H54 (cell line): ENCODE measurements at places on chromosomes 6 and 20.
A peak's percentile ranks its signal among the peaks of the same experiment; 100 is the strongest.

GRCh38 chr20:53839423-53840176, 230.8 kb downstream of the BCAS1 start:
- DNase-seq, result no peak

- DNase-seq, result peak; percentile 84
Measured at GRCh38 chr6:28542440-28543296, 17.0 kb downstream of the GPX5 start.

GRCh38 chr20:7608250-7608649, 332.0 kb downstream of the HAO1 start:
- no peak for DNase-seq

DNA sequence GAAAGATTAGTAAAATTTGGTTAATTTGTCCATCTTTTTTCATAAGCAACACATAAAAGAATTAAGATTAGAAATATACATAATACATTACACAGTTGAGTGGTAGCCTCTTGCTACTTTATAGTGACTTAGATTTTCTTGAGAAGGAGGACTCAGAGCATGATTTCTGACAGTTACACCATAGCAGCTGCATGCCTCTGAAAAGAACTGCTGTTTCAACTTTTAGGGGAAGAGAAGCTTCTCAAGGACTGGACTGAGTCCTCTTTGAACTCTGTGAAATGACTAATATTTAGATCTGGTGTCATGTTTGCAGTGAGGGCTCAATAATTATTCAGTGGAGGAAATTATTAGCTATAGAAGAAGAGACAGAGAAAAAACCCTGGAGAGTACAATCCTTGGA, 272.5 kb downstream of the BTBD9 start:
- DNase-seq, result no peak

- DNase-seq, result no peak
Measured at GRCh38 chr6:15621203-15622044, 41.4 kb downstream of the DTNBP1 start.

DNA sequence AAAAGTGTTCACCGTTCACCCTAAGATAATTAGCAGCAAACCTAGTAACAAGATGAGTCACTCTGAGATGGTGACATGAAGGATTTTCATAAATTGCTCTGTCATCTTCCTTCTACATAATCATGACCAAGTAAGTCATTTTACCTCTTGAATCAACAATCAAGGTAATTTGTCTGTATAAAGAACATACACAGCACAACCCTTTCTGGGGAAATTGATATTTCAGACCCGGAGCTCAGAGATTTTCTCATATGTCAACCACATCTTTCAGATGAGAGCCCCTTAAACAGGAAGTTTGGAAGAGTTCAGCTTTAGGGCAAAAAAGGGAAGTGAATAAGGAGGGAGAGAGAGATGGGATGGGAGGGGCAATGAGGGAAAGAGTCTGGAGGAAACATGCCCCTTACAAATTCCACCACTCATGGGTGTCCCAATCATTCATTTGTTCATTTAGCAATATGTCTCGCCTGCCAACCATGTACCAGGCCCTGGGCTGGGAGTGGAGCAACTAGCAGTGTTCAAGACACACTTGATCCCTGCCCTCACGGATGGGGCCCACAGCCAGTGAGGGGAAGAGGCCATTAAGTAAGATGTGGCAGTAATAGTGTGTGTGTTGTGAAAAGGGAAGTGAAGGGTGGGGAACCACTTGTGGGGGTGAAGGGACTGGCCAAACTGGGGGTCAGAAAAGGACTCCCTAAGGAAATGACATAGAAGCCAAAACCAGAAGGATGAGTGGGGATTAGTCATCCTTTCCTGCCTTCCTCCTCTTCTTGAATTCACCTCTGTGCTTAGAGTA, 190.9 kb downstream of the MAFB start:
- DNase-seq, result no peak

- DNase-seq, result no peak
Measured at GRCh38 chr6:157216570-157216969, 106.7 kb downstream of the TMEM242 start.

GRCh38 chr6:121437851-121438651, 2.6 kb downstream of the GJA1 start:
- no peak for DNase-seq

DNA sequence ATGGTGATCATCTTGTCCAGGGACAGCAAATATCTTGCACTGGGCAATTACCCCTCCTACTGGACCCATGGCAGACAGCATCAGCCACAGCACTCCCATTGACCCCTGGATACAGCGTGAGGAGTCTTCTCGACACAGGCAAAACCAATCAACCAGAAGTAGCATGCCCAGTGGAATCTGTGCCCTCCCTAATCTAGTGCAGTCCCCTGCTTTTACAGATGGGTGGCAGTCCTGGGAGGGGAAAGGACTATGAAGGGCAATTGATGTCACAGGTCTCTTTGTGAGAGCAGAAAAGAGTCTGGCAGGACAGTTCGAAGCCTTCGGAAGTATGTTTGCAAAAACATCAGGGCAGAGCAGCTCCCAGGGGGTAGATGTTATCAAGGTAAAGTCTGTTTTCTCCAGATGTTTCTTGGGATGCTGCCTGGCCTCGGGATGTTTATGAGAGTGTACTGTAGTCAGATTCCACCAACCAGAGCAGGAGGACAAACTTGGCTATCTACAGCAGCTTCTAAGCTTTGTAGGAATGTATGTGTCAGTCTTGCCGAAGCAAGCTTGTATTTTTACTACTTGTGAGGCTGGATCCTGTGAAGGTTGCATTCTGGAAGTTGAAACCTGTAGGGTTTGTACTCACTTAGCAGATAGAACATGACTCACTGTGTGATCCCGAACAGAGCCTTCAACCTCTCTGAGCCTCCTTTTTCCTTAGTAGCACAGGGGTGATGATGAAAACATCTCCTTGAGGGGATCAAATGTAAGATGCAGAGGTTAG, 63.0 kb upstream of the MYL9 start:
- DNase-seq, result no peak

DNA sequence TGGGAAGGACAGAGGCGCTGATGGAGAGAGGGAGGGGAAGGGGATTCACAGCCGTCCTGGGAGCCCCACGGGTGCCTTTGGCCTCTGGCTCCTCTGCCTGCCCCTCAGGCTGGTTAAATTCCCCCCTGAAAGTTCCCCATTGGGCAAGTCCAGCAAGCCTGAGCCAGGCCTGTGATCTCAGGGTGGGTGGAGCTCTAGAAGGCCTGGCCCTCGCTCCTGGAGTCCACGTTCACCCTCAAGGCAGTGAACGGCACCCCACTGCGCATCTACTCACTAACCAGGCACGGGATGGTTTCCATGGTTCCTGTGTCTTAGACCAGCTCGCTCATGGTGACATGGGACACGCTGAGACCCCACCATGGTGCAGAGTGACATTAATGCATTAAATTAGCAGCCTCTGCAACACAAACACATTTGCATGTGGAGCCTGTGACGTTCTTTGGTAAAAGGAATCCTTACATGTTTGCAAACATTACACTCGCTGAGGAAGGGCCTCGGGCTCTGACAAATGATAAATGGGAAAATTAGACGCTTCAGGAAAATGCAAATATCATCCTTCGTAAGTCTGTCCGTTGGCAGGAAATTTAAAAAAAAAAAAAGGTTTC, 452.7 kb downstream of the PREX1 start:
- DNase-seq, result no peak

GRCh38 chr6:137805622-137806021, 61.4 kb upstream of the TNFAIP3 start:
- no peak for DNase-seq

GRCh38 chr6:36076178-36077063, 48.8 kb downstream of the MAPK14 start:
- DNase-seq, result no peak

DNA sequence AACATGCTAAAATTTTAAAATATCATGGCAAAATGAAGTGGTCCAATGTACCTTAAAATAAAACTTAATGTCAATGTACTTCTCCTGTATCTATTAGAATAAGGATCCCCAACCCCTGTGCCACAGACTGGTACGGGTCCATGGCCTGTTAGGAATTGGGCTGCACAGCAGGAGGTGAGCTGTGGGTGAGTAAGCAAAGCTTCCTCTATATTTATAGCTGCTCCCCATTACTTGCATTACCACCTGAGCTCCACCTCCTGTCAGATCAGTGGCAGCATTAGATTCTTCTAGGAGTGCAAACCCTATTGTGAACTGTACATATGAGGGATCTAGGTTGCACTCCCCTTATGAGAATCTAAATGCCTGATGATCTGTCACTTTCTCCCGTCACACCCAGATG, 86.0 kb downstream of the SLC16A10 start:
- no peak for DNase-seq

- peak; percentile 77 for DNase-seq
Measured at GRCh38 chr20:63290677-63291472, 2.1 kb upstream of the COL20A1 start.

GRCh38 chr20:44609516-44610312, 27.3 kb downstream of the PKIG start:
- DNase-seq, result peak; percentile 93

DNA sequence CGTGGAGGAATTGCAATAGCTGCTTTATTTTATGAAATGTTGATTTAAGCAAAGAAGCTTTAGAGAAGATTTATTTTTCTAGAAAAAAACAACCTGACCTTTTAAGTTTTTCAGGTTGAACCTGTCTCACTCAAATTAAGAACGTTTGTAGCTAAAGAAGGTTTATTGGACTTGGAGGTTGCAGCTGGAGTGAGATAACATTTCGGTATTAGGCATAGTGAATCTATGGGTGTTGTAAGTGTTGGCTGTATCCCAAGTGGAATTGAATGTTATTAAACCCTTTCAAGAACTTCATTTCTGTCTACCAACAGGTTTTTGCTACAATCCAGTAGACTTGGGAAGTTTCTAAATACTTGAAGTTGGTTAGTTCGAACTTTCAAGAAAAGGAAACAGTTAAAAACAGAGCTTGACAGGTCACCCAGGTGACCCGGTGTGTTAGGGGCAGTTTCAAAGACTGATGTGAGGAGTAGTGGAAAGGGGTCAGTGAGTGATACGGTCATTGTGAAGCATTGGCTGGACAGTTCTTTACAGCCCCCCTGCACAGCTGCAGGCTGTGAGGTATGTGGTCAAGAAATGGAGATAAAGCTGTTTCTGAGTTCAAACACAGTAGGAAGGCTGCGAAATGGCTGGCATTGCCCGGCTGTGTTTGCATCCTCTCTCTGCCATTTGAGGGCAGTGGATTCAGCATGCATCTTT, 2.4 kb upstream of the TBCC start:
- no peak for DNase-seq

GRCh38 chr6:2376429-2377355, 131.3 kb upstream of the GMDS start:
- peak; percentile 62 for DNase-seq

DNA sequence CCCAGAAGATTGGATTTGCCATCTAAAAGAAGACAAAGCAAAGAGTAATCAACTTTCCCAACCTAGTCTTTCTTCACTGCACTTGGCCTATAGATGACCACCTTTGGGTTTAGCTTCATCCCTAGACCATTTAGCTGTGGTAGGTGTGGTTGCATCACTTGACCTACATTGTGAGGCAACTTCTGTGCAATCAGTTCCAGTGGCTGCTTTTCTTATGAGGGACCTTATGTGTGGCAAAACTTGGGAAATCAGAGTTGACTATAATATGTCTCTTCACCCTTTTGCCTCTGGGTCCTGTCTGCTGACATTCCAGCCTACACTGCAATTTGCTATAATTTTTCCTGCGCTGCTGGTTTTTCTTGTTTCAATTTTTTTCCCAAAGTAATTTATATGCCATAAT, 55.2 kb downstream of the PRDM13 start:
- DNase-seq, result no peak

DNA sequence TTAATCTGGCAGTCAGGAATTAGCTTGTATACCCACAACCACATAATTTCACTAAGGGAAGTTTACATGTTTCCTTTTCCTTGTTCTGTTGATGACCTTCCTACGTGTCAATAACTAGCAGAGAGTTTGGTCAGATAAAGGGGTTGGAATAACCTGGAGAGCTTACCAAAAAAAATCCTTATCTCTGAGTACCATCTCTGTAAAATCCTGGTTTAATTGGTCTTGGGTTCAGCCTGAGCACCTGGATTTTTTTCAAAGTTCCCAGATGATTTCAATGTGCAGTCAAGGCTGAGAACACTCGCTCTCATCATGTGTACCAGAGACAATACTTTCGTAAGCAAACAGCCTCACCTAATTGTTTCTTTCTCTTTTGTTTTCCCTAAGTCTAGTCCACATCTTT, 483.8 kb upstream of the FLRT3 start:
- no peak for DNase-seq

DNA sequence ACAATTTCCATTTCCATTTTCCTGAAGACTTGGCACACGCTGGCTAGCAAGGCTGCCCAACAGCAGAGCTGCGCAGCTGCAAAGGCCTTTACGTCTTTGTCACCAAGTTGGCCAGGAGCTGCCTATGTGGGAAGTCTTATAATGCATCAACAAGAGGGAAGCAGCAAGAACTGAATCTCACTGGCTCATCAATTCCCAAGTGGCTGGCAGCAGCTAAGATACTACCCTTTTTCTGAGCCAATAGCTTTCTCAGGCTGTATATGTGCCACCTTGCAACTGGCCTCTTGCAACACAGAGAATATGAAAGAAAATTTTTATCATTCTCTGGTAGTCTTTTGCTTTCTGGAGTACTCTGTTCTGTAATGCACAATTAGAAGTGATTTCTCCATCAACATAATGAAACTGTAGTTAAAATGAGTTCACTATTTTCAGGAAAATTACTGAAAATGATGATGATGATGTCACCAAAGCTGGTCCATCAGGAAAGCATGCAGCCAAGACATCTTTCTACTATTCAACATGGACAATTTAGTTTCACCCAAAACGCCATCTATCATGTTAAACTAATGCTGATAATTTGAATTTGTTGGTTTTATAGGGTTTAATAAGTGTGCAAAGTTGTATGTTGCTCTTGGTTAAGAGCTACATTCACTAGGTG, 97.3 kb upstream of the FOXA2 start:
- DNase-seq, result no peak

- DNase-seq, result peak; percentile 33
Measured at GRCh38 chr6:16759181-16759645, 2.0 kb downstream of the ATXN1 start.

GRCh38 chr6:15581751-15582150, 81.1 kb downstream of the DTNBP1 start:
- DNase-seq, result no peak

DNA sequence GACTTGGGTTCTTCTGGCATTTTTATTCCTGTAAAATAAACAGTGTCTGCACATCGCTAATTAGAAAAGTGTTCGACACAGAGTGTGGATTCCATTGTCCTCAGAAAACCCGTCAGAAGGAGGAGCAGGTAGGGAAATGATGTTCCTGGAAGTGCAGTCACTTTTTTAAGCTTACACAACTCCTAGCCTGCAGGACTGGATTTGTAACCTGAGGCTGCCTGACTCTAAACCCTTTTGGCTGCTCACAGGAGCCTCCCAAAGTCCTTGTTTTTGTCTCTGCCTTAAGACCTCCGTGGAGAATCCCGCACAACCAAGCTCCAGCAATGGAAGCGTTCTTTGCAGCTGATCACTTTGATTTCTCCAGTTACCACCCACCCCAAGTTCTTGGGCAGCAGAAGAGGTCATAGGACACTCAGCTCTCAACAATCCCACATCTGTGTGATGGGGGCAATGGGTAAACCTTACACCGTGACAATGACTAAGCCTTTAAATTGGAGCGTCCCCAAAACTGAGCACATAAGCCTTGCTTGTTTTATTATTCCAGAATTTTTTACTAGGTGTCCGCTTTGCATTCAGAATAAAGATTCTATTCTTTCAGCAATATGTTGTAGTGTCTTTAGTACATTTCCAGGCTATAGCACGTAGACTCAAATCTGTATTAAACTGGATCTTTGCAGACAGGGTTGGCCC, 227.9 kb downstream of the TBXT start:
- no peak for DNase-seq
